ENCODE measurements at places on chromosomes 2 and 18. TPM values are rescaled to one million over a fixed set of nuclear protein-coding genes. Genes with fewer than 3 reads are reported as not detected.

PECR gene
- total RNA-seq = 16.1 TPM

GAREM1 gene
- not detected for total RNA-seq

SLC5A7 gene
- total RNA-seq = not detected

RHOB gene
- 12.1 TPM for total RNA-seq

DOK1 gene
- total RNA-seq = 27.4 TPM

SIX3 gene
- total RNA-seq = not detected

TNFAIP6 gene
- 0.64 TPM for total RNA-seq

CRYGD gene
- not detected for total RNA-seq

REG3A gene
- total RNA-seq = not detected

CMPK2 gene
- total RNA-seq = 6.4 TPM
